Stimulated activated CD8-positive, alpha-beta memory T cell treated with anti-CD3 and anti-CD28 coated beads, Interleukin-7, amount 100 ng/mL, for 1 hour (primary cell): ENCODE measurements at places on chromosomes 5 and 9.

GRCh38 chr9:96177005-96177718 is 124.8 kb downstream of the HSD17B3 start:
- no peak for DNase-seq

DNA sequence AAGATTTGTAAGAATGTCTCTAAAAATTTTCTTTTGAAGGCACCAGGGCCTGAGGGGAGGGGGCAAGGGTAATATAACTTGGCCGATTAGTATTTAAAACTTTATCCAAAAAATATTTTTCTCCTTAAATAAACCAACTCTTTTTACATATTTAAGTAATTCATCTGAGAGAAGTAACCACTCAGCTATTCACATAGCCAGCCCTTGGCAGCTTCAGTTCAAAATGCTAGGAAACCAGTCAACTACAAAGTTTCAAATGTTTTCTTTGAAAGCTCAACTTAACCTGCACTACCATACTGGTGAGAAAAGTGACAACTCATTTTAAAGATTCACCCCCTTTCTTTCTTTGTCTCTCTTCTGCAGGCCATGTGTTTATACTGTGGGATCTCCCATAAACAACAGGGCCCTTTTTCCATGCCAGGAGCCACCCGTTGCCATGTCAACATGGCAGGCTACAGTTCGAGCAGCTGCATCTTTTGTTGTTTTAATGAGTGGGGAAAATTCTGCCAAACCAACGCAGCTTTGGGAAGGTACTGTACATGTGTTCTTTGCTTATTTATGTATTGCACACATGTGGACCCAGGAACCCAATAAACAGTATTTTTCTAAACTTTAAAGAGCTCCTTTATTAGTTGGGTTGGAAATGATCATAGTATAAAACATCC is 46.3 kb downstream of the AOPEP start:
- DNase-seq: no peak

DNA sequence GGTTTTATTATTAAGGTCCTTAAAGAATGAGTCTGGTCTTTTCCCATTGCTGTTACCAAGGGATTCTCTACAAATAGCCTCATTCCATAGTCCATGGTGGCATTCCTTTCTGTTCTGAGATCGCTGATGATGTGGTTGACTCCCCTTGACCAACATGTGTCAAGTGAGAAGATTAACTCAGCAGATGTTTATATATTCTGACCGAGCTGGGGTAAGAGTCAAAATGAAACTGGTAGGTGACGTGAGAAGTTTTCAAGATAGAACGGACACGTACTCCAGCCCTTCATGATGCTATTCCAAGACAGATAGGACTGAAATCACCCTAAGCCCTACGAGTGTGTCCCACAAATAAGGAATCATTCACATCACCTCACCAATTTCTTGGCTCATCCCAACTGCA is 155.5 kb upstream of the WWC1 start:
- DNase-seq: no peak

DNA sequence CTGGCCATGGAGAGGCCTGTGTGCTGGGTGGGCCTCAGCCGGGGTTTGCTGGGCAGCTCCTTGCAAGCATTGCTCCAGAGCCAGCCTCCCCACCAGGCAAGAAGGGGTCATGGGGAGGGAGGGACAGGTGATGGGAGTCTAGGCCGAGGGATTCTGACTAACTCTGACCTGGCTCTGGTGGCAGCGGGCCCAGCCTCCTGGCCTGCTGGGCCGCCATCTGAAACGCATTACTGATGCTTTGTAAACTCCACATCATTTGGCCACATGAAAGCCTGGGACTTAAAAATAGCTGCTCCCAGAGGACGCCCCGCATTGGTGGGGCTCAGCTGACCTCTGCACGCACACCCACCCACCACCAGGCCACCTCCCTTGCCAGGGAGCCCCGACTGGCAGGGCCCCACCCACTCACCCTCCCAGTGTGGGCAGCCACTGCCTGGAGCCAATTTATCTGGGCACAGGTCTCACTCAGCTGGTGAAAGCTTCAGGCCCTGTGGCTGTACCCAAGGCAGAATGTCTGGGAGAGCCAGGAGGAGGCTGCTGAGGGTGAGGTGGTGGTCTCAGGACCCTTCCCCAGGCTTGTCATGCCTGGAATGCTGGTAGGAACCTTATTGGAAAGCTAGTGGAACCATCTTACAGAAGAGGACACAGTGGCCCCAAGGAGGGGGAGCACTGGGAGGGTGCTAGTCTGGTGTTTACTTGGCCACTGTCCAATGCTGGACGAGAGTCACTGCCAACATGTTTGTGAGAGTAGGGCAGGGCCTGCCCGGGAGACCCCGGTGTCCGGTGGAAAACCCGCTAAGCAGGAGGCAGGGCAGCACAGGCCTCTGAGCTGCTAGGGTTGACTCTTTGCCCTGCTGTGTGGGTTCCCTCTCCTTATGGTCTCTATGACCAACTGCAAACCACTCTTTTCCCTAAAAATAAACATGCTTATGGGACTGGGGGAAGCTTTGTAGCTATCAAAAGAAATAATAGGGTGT is 10.8 kb downstream of the TCF7 start:
- no peak for DNase-seq

DNA sequence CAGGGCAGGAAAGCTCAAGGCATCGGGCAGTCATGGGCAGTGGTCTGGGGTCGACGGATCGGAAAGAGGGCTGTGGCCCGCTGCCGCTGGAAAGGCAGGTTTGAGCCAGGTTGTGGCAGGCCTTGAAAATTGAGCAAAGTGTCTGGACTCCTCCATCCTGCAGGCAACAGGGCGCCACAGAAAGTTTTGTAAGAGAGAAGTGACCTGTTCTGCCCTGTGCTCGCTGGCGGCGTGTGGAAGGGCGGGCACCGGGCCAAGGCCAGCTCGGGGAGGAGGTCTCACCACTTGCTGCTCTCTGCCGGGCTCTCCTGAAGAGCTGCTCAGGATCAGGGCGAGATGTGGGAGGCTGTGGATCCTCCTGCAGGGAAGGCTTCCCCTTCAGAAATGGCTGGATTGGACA is 41.4 kb upstream of the FAT2 start:
- DNase-seq: no peak

- DNase-seq: no peak
These were observed 195.8 kb downstream of the EFNA5 start for GRCh38 chr5:107474716-107475489.

DNA sequence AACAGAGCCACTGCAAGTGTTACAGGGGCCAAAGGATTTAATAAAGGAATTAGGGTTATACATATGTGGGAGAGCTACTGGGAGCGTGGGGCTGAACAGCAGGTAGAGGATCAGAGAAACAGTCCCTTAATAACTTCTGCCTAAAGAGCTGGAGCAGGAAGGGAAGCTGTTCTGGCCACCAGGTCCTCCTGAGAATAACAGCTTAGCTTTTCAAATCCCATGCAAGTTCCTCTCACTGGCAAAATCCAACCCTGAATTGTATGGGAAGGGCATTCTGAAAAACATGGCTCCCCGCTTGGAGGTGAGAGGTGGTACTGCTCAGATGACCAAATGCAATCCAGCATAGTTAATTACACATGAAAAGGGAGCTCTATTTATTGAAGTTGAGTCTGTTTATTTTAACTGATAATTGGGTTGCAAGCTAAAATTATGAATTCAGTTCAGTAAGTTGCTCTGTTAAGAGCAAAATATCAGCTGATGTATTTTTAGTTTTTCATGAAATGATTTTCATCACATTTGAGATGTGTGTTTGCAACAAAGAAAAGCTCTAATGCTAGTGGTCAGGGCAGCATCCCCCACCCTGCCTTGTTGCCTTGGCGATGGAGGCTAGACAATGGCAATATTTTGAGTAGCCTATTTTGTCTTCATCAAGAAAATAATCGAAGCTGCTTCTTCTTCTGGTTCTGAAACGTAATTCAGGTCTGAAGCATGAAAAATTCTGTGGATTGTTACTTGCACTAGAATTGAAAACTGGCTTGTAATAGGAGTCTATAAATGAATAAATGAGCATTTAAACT is 58.4 kb upstream of the SH3GL2 start:
- no peak for DNase-seq

DNA sequence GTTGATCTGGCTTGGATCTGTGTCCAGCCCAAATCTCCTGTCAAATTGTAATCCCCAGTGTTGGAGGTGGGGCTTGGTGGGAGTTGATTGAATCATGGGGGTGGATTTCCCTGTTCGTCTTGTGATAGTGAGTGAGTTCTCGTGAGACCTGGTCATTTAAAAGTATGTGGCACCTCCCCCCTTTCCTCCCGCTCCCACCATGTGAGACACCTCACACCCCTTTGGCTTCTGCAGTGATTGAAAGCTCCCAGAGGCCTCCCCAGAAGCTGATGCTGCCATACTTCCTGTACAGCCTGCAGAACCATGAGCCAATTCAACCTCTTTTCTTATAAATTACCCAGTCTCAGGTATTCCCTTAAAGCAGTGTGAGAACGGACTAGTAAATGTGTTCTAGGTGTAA is 117.3 kb upstream of the PTCH1 start:
- no peak for DNase-seq

GRCh38 chr5:97538912-97539311 is 355.9 kb upstream of the RIOK2 start:
- DNase-seq: no peak

DNA sequence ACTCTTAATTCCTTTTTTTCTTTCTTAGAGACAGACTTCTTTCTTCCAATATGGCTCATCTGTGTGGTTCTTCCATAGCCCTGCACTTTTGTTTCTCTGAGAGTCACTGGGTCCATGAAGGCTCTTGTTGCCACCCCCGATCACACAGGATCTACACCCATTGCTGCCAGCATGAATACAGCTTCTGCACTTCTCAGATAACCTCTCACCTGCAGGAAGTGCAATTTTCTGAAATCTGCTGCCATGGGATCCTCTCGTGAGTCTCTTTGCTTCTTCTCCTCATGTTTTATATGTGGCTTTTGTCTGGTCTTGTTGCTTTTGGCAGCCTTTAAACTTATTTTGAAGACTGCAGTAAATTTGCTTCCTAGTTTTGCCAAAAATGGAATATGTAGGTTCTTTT is 171.2 kb downstream of the TMEM167A start:
- DNase-seq: no peak

GRCh38 chr9:109272045-109272444 is 48.8 kb downstream of the EPB41L4B start:
- no peak for DNase-seq

- no peak for DNase-seq
These were observed 73.0 kb upstream of the NR4A3 start for GRCh38 chr9:99748676-99749075.

GRCh38 chr5:15585841-15586591 is 86.0 kb downstream of the FBXL7 start:
- no peak for DNase-seq

DNA sequence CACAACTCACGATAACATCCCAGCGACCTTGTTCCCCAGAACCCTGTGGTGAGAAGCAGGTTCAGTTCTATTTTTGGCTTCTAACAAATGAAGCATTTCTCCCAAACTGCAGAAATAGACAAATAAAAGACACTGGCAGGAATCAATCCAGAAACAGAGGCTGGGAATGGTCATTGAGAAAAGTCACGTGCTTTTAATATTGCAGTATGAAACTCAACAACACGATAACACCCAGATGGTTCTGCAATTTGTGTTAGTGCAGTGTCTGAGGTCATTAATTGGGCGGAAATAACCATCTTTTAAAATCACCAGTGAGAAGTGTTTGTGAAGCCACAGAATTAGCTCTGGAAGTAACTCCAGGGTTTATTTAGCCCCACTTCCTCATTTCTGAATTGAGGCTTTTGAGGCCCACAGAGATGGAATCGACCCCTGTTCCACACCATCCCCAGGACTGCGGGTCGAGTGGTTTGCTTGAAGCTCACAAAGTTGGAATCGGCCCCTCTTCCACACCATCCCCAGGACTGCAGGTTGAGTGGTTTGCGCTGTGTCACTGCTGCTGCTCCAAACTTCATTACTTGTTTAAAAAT is 164.7 kb upstream of the IRX4 start:
- DNase-seq: no peak

- DNase-seq: no peak
These were observed 95.3 kb downstream of the KLF4 start for GRCh38 chr9:107394264-107394663.

- no peak for DNase-seq
These were observed 7.4 kb downstream of the FIBCD1 start for GRCh38 chr9:130931508-130932254.

DNA sequence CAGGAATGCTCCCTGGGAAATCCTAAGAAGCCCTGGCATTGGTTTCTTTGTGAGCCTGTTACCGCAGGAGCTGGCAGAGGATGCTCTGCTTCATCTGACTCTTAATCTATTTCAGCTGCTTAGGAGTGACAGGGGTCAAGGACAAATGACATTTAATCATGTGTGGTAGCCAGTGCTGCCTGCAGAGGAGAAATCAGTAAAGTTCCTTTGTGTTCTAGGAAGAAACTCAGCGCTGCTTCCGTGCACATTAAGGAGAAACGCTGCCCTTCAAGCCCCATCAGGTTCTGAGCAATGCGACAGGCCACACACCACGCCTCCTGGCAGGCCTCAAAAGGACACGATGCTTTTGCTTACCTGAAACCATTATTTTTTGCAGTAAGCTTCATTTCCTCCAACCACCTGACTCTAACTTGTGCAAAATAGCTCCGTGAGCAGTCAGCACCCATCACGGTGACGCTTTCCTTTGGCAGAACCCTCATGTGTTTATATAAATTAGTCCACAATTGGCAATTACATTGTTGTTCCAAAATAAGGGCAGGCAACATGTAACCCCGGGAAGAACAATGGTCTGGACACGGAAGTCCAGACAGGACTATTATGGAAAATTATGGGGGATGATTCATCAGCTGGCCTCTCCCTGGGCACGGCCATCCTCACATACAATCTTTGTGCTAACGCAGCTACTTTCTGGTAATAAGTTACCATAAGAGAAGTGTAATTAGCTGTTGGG is 387.9 kb upstream of the DAP start:
- DNase-seq: no peak

- DNase-seq: no peak
These were observed 5.1 kb downstream of the STARD4 start for GRCh38 chr5:111507276-111507675.

- no peak for DNase-seq
These were observed 6.1 kb upstream of the TOPORS start for GRCh38 chr9:32558408-32558934.

GRCh38 chr9:18662320-18662719 is 188.4 kb downstream of the ADAMTSL1 start:
- no peak for DNase-seq

- DNase-seq: no peak
These were observed 237.0 kb upstream of the CDH9 start for GRCh38 chr5:27275345-27275744.

DNA sequence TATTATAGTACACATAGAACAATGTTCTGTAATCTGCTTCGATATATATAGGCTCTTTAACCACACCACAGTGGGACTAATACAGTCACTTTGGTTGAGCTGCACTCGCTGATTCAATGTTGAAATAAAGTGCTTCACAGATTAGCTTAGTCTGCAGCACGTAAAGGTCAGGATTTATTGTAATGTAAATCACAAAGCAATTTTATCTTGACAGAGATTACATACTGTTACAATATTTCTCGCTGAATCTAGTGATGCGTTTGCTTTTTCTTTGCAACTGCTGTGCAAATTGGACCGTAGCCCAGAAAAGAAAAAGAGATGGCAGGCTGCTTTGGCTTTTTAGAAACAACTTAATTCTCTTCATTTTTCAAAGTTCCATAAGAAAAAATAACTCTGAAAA is 52.9 kb downstream of the CETN3 start:
- DNase-seq: no peak
